ENCODE measurements at places on chromosomes 5 and 9. TPM values are rescaled to one million over a fixed set of nuclear protein-coding genes. Genes with fewer than 3 reads are reported as not detected.

- no peak for DNase-seq
- no peak overlapping the region for H3K27ac ChIP-seq
- H3K4me3 ChIP-seq = no peak overlapping the region
- no peaks in the 10 kb centered on the region for H3K36me3 ChIP-seq
Observed at GRCh38 chr5:102789469-102789868, 34.4 kb downstream of the PAM start.

DNA sequence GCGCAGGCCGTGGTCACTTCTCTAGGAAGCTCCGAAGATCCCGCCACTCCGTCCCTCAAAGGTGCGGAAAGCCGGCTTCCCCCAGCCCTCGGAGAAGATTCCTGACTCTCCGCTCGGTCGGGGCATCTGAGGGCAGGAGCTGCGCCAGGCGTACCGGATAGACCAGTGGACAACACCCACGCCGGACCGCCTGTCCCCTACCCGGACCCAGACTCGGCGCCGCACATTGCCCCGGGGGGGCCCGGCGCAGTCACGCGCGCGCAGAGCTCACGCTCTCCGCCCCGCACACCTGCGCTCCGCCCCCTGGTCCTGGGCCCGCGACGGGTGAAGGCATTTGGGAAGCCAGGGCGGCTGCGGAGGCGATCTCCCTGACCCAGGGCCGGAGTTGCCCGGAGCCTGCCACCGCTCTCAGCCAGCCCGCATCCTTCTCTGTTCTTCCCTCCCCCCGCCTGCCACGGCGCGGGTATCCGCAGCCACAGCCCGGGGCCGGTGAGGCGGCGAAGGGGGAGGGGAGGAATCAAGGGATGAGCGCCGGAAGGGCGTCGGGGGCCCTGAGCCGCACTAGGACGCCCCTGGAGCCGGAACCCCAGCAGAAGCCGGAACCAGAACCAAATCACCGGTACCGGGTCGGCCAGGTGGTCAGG, 448 bp downstream of the RELL2 start:
- no peak overlapping the region for H3K27ac ChIP-seq
- DNase-seq = no peak
- peak overlapping the region; percentile 83 for H3K4me3 ChIP-seq
- no peaks in the 10 kb centered on the region for H3K27me3 ChIP-seq
- H3K4me1 ChIP-seq = no peaks in the 10 kb centered on the region

- H3K4me1 ChIP-seq = no peaks in the 10 kb centered on the region
- DNase-seq = peak; percentile 35
- H3K4me3 ChIP-seq = no peak overlapping the region
- no peaks in the 10 kb centered on the region for H3K36me3 ChIP-seq
- H3K27ac ChIP-seq = no peak overlapping the region
Observed at GRCh38 chr9:78866207-78867132, 569.5 kb downstream of the PSAT1 start.

The EQTN gene
- total RNA-seq = 0.78 TPM

GRCh38 chr5:180328296-180329137, 24.6 kb downstream of the GFPT2 start:
- H3K27ac ChIP-seq = no peak overlapping the region
- no peaks in the 10 kb centered on the region for H3K36me3 ChIP-seq
- no peak overlapping the region for H3K4me3 ChIP-seq
- H3K4me1 ChIP-seq = no peaks in the 10 kb centered on the region
- no peaks in the 10 kb centered on the region for H3K27me3 ChIP-seq

DNA sequence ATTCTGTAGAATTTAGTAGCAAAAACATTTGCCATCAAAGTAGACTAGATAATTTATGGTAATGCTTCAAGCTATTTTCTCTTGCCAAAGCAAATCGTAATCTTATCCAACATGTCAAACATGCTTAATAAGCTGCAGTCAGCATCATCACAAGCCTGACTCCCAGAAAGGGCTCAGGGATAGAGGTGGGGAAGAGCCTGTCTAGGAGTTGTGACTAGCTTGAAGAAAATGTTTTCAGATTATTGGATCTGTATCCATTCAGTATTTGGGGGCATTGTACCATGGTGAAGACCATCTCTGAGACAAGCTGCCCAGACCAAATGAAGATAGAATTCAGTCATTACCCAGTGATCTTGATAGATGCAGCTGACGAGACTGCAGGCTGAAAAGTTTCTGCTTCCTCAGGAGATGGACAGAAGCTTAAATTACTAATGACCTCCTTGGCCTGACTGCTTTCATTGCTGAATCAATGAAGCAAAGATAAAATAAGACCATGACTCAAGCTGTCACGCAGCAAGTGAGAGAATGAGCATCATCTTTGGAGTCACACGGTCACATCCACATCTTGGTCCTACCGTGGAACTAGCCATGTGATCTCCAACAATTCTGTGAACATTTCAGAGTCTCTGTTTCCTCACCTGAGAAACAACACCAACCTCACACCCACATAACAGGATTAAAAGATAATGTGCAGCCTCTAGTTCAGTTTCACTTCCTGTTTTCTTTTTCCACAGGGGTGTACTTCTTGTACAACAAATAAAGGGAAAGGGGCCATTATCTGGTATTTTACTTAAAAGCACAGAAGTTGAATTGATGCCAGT, 9.4 kb downstream of the ERAP2 start:
- H3K27ac ChIP-seq = no peak overlapping the region
- H3K27me3 ChIP-seq = no peaks in the 10 kb centered on the region
- H3K36me3 ChIP-seq = peaks cover 2% of the 10 kb centered on the region
- no peak overlapping the region for H3K4me3 ChIP-seq

GRCh38 chr5:141877356-141878185, 639 bp downstream of the PCDH1 start:
- H3K27me3 ChIP-seq = no peaks in the 10 kb centered on the region
- H3K36me3 ChIP-seq = no peaks in the 10 kb centered on the region
- peak overlapping the region; percentile 47 for H3K4me3 ChIP-seq
- no peaks in the 10 kb centered on the region for H3K4me1 ChIP-seq
- H3K27ac ChIP-seq = no peak overlapping the region

- H3K27ac ChIP-seq = no peak overlapping the region
- H3K4me1 ChIP-seq = no peaks in the 10 kb centered on the region
- DNase-seq = no peak
Observed at GRCh38 chr5:44881266-44881665, 72.5 kb downstream of the MRPS30 start.

The ADGRV1 gene
- total RNA-seq = 0.62 TPM

The GLDC gene
- 0.63 TPM for total RNA-seq

DNA sequence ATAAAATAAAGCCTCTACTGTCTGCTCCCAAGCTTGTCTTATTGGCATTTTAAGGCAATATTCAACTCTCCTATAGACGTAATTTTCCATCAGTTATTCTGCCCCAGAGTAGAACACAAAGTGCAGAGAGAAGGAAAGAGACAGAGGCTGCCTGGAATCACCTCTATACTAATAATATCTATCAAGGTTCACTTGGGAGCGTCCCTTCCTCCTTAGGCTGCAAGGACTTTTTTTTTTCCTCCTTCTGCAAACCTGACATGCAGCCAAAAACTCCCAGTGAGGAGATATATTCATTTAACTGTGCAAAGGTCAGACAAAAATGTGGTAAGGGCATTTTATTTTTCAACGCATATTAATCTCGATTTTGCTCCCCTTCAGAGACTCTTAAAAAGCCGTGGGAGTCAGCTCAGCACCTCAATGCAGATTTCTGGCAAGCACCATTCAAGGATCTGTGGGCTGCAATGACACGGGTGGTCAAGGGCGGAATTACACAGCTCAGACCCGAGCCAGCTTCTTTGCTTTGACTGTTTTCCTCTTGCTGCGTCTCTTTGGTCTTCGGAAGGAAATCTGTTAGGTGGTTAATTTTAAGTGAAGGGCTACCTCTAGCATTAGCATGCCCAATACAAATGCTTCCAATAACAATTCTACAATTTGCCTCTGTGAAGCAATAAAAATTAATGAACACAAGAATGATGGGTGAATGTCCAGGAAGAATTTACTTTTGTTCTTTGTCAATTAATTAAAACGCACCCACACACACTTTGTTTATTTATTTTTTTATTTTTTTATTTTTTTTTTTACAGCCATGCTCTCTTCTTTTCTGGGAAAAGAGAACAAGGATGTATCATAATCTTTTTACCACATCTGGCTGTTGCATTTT, 587.7 kb upstream of the GRAMD2B start:
- no peaks in the 10 kb centered on the region for H3K27me3 ChIP-seq
- DNase-seq = no peak
- no peak overlapping the region for H3K27ac ChIP-seq
- H3K36me3 ChIP-seq = no peaks in the 10 kb centered on the region

DNA sequence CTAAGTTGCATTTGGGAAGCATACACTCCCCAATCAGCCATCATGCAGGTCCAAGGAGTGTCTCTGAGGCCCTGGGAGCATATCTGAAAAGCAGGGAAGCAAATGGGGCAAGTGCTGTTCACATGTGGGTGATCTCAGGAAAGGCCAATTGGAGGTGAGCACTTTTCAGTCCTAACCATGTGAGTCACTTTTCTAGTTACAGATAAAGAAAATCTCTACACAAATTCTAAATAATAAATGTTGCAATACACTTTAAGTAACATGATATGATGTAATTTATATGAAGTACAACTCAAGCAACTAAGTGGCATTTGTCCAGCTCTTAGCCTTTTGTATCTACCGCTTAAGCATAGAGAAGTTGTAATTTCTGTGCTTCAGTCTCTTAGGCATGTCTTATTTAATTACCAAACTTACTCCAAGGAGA, 18.4 kb downstream of the ADAMTS16 start:
- H3K4me1 ChIP-seq = no peaks in the 10 kb centered on the region
- no peaks in the 10 kb centered on the region for H3K27me3 ChIP-seq
- no peaks in the 10 kb centered on the region for H3K36me3 ChIP-seq
- no peak overlapping the region for H3K4me3 ChIP-seq
- no peak for DNase-seq
- no peak overlapping the region for H3K27ac ChIP-seq

DNA sequence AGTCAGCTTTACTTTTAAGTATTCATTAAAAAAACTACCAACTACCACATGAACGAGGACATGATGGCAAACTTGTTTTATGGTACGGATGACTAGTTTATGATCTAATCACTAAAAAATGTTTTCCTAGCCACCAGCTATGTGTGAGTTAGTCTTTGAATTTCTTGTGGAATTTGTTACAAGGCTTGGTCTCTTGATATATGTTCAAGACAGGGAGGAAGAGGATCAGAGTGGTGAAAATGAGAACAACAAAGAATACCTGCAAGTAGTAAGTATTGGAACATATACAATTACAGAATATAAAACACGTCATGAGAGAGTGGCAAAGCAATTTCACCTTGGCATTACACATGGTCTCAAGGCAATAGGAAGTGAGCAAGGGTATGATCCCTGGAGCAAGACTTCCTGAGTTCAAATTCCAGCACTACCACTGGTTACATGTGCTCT, 548.6 kb upstream of the TLE4 start:
- no peak overlapping the region for H3K4me3 ChIP-seq
- no peak for DNase-seq
- H3K36me3 ChIP-seq = no peaks in the 10 kb centered on the region
- no peaks in the 10 kb centered on the region for H3K4me1 ChIP-seq
- no peaks in the 10 kb centered on the region for H3K27me3 ChIP-seq

The SNCAIP gene
- total RNA-seq = 9.7 TPM

The KIAA1191 gene
- 77.7 TPM for total RNA-seq

GRCh38 chr9:123599781-123600180, 243.8 kb downstream of the CRB2 start:
- DNase-seq = no peak
- no peak overlapping the region for H3K4me3 ChIP-seq
- H3K27ac ChIP-seq = no peak overlapping the region
- no peaks in the 10 kb centered on the region for H3K27me3 ChIP-seq
- H3K4me1 ChIP-seq = no peaks in the 10 kb centered on the region

GRCh38 chr9:131324736-131325679, 35.5 kb downstream of the PLPP7 start:
- no peaks in the 10 kb centered on the region for H3K4me1 ChIP-seq
- H3K4me3 ChIP-seq = no peak overlapping the region
- DNase-seq = peak; percentile 65
- no peaks in the 10 kb centered on the region for H3K27me3 ChIP-seq
- no peak overlapping the region for H3K27ac ChIP-seq

DNA sequence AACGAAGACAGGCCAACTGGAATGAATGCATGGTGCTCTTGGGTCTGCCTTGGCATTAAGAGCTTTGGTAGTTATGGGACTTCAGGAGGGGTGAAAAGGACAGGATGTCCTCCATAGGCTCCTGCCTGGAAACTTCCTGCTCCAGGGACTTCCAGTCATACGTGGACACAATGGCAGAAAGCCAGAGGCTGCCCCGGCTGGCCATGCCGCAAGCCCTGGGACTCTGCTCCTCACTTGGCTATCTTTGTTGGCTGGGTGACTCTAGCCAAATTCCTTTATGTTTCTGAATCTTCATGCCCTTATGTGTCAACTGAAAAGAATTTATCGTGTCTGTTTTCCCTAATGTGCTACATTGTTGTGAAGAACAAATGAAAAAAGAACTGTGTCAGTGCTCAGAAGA, 136.9 kb downstream of the SIL1 start:
- DNase-seq = peak; percentile 77
- no peaks in the 10 kb centered on the region for H3K4me1 ChIP-seq
- H3K36me3 ChIP-seq = no peaks in the 10 kb centered on the region
- no peaks in the 10 kb centered on the region for H3K27me3 ChIP-seq

DNA sequence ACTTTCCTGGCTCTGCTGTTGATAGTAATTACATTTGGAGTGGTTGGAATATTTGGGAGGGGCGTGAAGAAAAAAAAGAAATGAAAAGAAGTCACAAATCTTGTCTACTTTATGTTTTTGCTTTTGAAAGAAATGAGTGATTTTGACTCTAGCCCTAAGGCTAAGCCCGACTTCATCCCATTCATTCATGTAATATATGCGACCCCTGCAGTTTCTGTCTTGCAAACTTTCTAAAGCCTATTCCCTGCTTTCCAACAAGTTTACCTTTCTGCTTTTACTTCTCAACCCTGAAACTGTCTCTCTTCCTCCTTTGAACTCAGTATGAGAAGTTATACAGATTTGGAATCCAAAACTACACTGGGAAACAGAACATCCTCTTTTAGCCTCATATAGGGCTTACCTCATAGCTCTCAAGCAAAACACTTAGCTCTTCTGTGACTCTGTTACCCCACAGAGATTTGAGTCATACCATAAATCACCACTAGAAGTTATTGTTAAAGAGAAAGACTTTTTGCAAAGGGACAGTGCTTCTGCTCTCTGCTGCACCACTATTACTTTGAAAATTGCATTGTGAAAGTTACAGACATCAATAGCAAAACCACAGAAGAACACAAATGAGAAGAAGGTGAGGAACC, 1.6 kb downstream of the CFAP95 start:
- H3K27ac ChIP-seq = no peak overlapping the region
- DNase-seq = no peak
- H3K27me3 ChIP-seq = no peaks in the 10 kb centered on the region
- no peaks in the 10 kb centered on the region for H3K4me1 ChIP-seq
- H3K36me3 ChIP-seq = no peaks in the 10 kb centered on the region

All from aorta (tissue), 5 donors.